Dorsolateral prefrontal cortex (tissue), 122 donors: ENCODE measurements at places on chromosomes 1 and 21.

GRCh38 chr1:160143695-160144094 lies 7.7 kb upstream of the ATP1A4 start:
- no peak for DNase-seq

GRCh38 chr21:43657355-43658087 lies 1.8 kb downstream of the HSF2BP start:
- no peak for DNase-seq

DNA sequence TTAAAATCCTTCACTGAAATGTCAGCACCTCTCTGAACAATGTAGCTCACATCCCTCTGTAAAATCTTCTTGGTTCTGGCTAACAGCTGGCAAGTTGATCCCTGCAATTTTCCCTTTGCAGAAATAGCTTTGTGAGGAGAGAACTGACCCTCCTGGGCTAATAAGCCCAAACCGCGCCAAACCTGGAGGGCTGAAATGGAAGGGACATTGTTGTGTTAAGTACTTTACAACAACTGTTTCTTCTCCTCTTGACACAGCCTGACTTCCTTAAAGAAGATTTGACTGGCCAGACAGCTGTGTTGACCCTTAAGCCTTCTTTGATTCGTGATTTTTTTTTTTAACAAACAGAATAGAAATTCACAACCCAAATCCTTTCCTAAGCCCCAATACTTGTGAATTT lies 5.7 kb downstream of the LMX1A start:
- no peak for DNase-seq

DNA sequence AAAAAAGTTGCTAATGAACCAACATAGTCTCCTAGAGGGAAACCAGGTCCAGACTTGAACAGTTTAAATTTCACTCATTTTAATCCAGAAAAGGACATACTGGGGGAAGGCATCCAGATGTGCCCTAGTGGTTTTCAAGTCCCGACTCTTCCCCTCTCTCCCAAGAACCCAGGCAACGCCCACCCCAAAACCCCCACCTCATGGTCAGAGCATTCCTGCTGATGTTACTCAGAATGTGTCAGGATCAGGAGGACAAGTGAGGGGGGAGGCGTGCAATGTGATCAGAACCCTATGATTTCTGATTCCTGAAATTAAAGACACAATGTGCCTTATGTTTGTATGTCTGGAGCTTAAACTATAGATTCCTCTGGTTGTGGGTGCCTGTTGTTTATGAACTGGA lies 1.6 kb upstream of the CTSK start:
- no peak for DNase-seq

- no peak for DNase-seq
These were observed 2.9 kb upstream of the BSND start for GRCh38 chr1:54995835-54996234.

DNA sequence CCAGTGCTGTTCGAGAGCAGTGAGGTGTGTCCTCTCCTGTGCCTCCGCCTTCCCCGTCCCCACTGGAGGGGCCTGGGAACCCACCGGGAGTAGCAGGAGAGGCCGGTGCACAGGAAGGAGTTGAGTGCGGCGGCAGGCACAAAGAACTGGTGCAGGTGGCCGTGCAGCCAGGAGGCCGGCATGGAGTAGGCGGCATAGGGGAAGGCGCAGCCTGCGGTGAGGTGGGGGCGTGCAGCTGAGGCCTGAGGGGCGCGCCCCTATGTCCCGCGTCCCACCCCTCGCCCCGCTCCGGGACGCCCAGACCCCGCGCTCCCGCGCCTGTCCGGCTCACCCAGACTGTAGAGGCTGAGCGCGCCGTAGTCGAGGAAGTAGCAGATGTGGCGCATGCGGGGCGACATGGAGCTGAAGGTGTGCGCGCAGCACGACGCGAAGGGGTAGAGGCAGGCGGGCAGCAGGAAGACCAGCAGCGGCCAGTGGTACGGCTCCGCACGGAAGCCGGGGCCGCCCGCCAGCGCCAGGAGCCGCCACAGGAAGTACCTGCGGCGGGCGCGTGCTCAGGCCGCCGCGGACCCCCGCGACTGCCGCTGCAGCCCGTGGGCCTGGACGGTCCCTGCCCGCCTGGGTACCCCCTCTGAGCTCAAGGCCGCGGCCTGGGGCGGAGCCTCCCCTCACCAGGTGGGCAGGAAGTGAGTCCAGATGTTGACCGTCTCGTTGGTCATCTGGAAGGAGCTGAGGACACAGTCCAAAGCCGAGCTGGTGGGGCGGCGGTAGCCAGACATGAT lies 2.2 kb downstream of the PAQR6 start:
- no peak for DNase-seq

DNA sequence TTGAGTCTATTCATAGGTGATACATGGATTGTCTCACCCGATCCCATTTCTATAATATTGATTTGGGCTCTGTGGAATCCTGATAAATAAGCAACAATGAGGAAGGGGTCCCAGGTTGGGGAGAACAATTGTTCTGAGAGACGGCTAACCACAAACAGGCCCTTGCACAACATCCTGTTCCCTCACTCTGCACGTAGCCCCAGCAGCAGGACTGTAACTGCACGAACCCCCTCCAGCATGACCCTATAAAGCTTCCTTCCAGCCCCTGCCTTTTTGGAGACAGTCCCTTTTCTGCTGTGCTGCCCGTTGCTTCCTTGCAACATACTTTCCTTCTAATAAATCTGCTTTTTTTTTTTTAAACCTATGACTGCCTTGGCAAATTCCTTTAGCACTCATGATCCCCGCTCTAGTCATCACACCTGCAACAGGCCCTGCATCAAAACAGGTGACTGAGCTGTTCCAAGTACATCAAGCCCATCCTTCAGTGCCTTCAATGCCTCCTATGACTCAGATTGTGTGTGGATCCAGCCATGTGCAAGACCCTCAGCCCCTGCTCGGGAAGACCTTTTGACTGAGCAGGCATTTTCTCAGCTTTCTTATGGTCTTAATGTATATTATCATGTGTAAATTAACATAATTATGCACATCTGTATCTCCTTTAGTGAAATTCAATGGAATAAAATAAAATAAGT lies 63.7 kb upstream of the B3GALNT2 start:
- no peak for DNase-seq

- DNase-seq = no peak
These were observed 21.4 kb upstream of the SPSB1 start for GRCh38 chr1:9271283-9271682.

- no peak for DNase-seq
These were observed 5.9 kb downstream of the RNF186 start for GRCh38 chr1:19809044-19809750.

DNA sequence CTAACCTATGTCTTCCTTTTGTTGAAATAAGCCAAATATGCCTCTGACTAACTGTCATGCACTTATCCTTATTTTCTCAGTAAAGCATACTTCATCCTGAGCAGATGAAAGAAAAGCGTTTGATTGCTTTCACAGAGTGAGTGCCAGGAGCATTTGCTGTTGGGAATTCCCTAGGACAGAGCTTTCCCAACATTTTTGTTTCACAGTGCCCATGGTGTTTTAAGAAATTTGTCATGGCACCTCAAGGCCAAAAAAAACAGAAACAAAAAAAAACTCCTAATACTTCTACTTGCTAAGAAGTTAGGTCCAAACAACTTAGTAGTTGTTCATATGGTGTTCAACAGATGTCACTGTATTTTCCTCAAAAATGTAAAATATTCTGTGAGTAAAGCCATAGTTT lies 120.8 kb upstream of the BMP8A start:
- no peak for DNase-seq

- no peak for DNase-seq
These were observed 11.1 kb upstream of the KCNE1 start for GRCh38 chr21:34523019-34523555.

GRCh38 chr1:99497690-99498089 lies 148.2 kb upstream of the PALMD start:
- no peak for DNase-seq

DNA sequence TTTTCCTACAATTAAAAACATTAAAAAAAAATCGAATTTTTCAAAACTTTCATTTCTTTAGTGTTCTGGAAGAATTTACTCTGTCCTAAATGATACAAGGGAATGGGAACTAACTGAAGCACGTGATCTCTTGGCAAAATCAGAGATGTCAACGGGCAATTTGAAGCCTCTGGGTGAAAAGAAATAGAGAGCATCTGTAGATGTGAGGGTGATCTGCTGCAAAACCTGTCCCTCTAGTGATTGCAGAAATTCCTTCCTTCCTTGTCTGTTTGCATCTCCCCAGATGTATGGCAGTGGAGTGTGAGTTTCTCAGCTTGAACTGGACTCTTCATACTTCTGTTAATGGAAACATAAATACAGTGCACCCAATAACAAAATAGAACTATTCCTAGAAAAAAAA lies 100.5 kb upstream of the S1PR1 start:
- no peak for DNase-seq

DNA sequence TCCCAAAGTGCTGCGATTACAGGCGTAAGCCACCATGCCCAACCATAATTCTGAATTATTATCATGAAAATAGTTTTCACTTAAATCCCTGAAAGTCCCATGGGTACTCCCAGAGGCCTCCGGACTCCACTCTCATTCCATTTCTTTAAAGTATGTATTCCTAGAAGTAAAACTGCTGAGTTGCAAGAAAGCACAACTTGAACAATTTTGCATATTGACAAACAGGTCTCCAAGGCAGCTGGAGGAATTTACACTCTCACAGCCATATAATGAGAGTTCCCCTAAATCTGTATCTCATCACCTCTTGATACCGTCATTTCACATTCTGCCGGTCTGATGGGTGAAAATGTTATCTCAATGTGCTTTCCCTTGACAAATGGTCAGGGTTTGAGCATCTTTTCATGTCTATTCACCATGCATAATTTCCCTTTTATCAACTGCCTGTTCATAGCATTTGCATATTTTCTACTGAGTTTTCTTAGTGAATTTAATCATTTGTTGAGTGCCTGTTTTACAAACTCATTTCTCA lies 129.4 kb downstream of the SMYD3 start:
- no peak for DNase-seq

- peak; percentile 85 for DNase-seq
These were observed at the start of gene B3GALT2 for GRCh38 chr1:193185901-193186731. Gene B3GALT2 (minus strand): TSS chr1:193186613. CDS start chr1:193181562, 5,051 bp downstream.

GRCh38 chr21:33069645-33069993 lies 322 bp upstream of the OLIG1 start:
- no peak for DNase-seq

DNA sequence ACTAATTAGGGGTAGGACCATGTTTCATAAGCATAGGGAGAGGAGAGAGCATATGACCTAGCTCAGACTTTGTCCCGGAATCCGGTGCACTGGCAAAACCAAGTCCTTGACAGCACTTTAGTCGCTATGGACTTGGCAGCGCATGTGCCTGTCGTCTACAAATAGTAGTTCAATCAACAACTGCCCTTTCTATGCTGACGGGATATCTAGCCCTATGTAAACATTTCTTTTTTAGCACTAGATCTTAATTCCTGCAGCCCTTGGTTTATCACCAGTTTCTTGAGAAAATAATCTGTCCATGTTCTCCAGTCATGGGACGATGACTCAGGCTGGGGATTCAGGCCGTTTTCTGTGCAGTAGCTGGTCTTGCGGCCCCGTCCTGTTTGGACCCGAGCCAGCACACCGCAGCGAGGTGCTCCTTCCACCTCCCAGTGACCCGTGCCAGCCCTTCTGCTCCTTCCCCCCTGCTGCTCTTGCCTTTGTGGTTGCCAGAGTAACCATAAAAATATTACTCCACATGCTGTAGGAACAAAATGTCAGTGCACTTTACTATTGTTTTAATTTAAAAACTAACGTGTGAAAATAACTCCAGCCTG lies 8.6 kb upstream of the MT1HL1 start:
- peak; percentile 97 for DNase-seq

GRCh38 chr1:234217316-234217840 lies 155.9 kb upstream of the COA6 start:
- DNase-seq = no peak

DNA sequence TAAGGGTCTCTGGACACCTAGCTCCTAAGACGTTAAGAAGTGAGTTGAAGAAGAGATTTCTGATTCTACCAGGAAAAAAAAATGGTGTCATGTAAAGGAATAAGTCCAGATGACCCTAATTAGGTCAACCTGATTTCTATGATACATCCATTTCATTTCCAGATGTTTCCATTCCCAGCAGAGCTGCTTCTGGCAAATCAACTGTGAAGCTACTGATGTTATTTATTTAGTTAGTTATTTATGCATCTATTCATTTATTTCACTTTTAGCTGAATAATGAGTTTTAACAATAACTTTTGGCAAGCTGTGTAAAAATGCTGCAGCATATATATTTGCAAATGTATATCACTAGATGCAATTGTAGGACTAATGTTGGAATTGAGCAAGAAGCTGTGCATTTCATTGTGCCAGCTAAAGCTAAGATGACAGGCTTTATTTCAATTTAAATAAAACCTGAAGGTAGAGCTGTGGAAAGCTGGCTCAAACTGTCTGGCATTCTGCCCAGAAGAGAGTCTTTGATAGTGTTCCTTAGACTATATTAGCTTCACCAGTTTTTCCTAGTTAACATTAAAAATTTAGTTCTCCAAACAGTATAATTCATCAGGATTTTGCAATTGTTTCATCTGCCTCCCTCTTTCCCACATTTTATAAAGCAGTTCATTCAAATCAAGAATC lies 1164.4 kb upstream of the ADGRL4 start:
- DNase-seq = no peak

- no peak for DNase-seq
These were observed 29.4 kb downstream of the LRRC3 start for GRCh38 chr21:44484498-44485253.

GRCh38 chr1:202708456-202709275 lies 1.6 kb downstream of the SYT2 start:
- no peak for DNase-seq

DNA sequence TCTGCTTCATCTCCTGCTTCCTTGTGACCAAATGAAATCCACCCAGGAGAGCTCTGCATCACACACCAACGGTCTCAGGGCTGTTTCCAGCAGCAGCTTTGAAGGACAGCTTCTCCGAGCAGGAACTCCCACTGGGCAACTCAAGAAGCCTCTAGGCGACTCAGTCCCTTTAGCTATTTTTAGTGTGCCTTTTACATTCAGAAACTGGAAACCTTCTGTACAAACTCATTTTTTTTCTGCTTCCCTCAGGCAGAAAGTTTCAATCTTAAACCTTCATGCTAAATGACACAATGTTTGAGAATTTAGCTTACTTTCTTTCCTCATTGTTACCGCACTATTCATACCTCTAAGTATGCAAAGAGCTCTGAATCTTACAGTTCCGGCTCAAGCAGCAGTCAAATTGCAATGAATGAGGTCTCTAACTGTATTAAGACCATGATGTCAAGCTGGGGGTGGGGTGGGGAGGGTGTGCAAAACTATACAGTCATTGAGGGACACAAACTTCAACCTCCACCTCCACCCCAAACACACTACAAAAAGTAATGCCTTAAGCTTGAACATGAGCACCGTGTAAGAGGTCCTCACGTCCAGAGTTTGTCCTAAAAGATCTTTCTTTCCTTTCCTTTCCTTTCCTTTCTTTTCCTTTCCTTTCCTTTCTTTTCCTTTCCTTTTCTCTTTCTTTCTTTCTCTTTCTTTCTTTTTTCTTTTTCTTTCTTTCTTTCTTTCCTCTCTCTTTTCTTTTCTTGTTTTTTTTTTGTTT lies 16.4 kb upstream of the TARBP1 start:
- DNase-seq = no peak

GRCh38 chr1:1628754-1629429 lies 3.1 kb upstream of the MMP23B start:
- DNase-seq = no peak
